Activated CD8-positive, alpha-beta T cell treated with anti-CD3 and anti-CD28 coated beads for 36 hours (primary cell): ENCODE measurements at places on chromosomes 6 and 20. TPM values are rescaled to one million over a fixed set of nuclear protein-coding genes. Genes with fewer than 3 reads are reported as not detected.

GRCh38 chr6:36386495-36387439 is 702 bp downstream of the ETV7 start:
- DNase-seq = peak; percentile 18

GRCh38 chr6:36724514-36725390 is 27.1 kb downstream of the RAB44 start:
- peak; percentile 85 for DNase-seq

- DNase-seq = no peak
Observed at GRCh38 chr6:42925248-42925857, 3.9 kb upstream of the CNPY3 start.

DNA sequence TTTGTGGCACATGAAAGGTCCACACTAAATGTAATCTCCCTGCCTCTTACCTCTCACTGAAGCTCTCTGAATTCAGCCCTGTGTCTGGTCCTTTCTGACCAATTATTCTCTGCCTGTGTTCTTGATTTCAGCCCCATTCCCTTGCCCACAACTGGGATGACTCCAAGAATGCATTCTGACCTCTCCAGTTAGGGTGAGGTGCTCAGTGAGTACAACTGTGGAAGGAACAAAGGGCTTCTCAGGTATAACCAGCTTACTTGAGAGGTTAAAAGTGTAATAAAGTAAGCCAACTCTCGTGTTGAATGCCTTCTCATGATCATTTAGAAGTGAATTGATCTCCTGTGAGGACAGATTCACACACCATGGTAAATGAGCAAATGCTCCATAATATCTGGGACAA is 88.1 kb downstream of the GCLC start:
- no peak for DNase-seq

DNA sequence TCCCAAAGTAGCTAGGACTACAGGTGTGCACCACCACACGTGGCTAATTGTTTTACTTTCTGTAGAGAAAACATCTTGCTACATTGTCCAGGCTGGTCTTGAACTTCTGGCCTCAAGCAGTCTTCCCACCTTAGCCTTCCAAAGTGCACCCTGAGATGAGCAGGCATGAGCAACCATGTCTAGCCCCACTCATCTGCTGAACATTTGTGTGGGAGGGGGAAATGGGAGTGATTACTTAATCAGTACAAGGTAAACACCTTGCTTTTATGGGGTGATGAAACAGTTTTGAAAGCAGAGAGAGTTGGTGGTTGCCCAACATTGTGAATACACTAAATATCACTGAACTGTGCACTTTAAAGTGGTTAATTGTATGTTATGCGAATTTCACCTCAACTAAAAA is 5.3 kb downstream of the APMAP start:
- DNase-seq = peak; percentile 38

GRCh38 chr6:46932526-46933319 is 11.0 kb upstream of the ADGRF5 start:
- no peak for DNase-seq

MRPL14 gene
- 42.8 TPM for total RNA-seq

- no peak for DNase-seq
Observed at GRCh38 chr20:25535762-25536161, 49.6 kb downstream of the NINL start.
